ENCODE measurements at places on chromosomes 1 and 21.

- DNase-seq: peak; percentile 92
These were observed 37.2 kb downstream of the ALG14 start for GRCh38 chr1:95035536-95035935.

- DNase-seq: no peak
These were observed 158.4 kb upstream of the C8B start for GRCh38 chr1:57124170-57124569.

- DNase-seq: no peak
These were observed 20.2 kb downstream of the PANK4 start for GRCh38 chr1:2506007-2506860.

- no peak for DNase-seq
These were observed 18.4 kb upstream of the RCAN3 start for GRCh38 chr1:24484199-24484598.

GRCh38 chr1:3431266-3431665 lies 23.2 kb upstream of the ARHGEF16 start:
- no peak for DNase-seq

- DNase-seq: no peak
These were observed 14.7 kb upstream of the STRIP1 start for GRCh38 chr1:110019770-110020169.

DNA sequence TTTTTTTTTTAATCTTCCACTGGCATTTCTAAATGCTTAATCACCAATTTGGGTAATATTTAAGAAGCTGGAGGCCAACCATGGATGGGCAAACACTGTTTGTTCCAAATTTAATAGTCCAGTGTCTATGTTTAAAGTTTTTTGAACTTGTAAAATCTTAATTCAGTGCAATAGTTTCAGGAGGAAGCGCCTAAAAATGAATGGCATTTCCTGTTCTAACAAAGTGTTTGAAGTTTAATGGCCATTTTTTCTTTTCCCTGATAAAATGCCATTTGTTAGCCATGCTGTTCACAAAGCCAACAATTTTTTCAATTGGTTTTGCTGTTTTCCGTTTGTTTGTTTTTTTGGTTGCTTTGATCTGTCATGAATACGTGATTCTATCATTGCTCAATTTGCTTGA lies 552.1 kb downstream of the LMO4 start:
- no peak for DNase-seq

DNA sequence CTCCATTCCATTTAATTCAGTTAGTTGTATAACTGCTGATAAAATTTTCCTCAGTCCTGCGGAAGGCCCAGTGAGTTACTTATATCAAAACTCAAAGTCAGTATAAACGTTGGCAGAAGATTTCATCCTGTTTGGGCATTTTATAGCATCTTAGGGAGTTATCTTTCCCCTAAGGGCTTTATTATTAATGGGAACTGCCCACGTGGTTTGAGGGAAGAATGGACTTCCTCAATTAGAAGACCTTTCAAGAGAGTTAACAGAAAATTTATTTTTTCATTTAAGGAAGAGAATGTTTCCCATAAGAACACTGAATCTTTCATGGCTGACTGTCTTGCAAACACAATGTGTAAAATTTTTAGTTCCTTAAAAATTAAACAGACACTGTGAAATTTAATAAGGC lies 400.1 kb downstream of the NEGR1 start:
- DNase-seq: no peak

GRCh38 chr1:100927276-100927675 lies 31.4 kb downstream of the SLC30A7 start:
- DNase-seq: no peak

- no peak for DNase-seq
These were observed 44.7 kb upstream of the PAXBP1 start for GRCh38 chr21:32816261-32816660.

GRCh38 chr1:171286032-171286705 lies 27.8 kb upstream of the FMO4 start:
- DNase-seq: peak; percentile 22

Measured in RCC 7860 (cell line).